ENCODE measurements at places on chromosomes 6 and 20.

DNA sequence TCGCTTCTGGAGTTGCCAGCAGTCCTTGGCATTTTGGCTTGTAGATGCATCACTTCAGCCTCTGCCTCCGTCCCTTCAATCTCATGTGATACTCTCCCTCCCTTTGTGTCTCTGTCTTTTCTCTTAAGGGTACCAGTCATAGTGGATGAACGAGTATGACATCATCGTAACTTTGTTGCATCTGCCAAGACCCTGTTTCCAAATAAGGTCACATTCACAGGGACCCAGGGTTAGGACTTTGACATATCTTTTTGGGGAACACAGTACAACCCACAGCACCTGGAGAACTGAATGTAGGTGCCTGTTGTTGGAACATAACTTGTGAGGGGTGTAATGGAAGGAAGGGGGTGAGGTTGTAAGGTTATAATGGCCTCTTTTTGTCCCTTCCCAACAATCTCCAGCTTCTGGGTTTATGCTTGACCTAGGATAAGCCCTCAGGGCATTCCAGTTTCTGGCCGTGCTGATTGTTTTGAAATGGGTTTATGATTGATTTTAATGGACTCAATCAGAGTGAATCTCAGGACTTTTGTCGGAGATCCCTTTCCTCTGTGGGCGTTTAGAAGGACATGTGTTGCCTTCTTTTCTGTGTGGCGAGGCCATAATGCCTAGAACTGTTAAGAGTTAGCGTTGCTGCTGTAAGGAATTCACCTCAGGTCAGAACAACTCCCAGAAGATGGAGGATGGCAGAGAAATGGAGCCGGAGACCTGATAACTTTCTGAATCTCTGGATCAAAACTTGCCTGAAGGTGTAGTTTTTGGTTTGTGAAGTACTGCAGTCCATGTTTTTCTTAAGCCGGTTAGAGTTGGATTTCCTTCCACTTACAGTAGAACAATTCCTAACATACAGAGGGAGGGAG, 9.2 kb downstream of the ATRN start:
- H3K4me1 ChIP-seq, result peaks cover 23% of the 10 kb centered on the region
- no peak overlapping the region for H3K4me3 ChIP-seq

DNA sequence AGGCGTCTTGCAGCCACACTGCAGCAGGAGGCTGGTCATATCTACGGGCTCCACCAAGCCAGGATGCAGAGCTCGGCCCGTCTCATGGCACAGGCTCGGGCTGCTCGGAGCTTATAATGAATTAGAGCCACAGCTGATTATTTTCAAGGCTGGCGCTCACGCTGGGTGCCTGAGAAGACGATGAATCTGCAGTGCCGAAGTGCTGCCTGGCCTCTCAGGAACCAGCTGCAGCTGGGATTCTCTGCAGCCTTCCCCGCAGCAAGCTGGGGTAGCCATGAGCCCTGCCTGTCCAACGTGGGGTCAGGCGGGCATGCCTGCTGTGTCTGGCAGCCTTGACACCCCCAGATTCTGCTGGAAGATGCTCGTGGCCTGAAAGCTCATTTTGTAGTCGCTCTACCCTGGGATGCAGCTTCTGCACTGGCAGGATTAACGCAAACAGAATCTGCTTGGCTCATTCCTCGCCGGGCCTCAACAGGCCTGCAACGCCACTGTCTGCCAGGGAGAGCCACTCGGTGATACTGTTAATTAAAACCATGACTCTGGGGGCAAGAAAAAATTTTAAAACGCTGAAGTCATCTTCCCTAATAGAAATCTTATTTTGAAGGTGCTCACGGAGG, 104.3 kb downstream of the CDH26 start:
- no peak overlapping the region for H3K4me3 ChIP-seq
- no peak for DNase-seq
- H3K27me3 ChIP-seq, result no peaks in the 10 kb centered on the region

DNA sequence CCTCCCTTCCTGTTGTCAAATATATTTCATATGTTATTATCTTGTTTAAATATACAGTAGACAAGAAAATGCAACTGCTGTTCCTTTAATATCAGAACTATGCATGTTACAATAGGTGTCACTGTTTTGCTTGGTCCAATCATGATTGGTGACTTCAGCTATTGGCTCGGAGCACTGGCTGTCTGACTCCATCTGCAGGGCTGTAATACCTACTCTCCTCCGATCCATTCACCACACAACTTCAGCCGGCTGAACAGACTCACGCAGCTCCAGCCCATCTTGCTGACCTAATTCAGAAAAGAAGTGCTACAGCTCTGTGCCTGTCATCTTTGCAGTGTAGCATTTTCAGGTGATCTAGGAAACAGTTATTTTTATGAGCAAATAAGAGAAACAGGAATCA, at the start of gene BTBD3:
Gene BTBD3, plus strand, starts transcription at position 231 of the 400 bp plus-strand sequence. CDS start 383 bp downstream, outside the sequence.
- no peak within 1 kb of the TSS for H3K4me3 ChIP-seq
- H3K36me3 ChIP-seq, result no peaks in the 10 kb centered on the region
- H3K4me1 ChIP-seq, result no peaks in the 10 kb centered on the region

- peaks cover 61% of the 10 kb centered on the region for H3K4me1 ChIP-seq
- H3K27me3 ChIP-seq, result no peaks in the 10 kb centered on the region
- peak; percentile 41 for DNase-seq
- peak overlapping the region; percentile 95 for H3K27ac ChIP-seq
- H3K36me3 ChIP-seq, result peaks cover 27% of the 10 kb centered on the region
These were observed 94.0 kb downstream of the SCML4 start for GRCh38 chr6:107730106-107730505.

DNA sequence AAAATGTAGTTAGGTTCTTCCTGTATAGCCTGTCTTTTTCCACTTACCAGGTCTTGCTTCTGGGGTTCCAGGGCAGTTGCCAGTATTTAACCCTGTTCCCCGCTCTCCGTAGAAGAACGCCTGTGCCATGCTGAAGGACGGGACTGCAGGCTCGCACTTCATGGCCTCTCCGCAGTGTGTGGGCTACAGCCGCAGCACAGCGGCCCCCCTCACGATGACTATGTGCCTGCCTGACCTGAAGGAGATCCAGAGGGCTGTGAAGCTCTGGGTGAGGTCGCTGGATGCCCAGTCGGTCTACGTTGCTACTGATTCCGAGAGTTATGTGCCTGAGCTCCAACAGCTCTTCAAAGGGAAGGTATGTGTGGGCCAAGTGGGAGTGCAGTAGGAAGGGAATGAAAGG, 23.0 kb downstream of the POFUT1 start:
- H3K27me3 ChIP-seq, result no peaks in the 10 kb centered on the region
- H3K4me1 ChIP-seq, result peaks cover 26% of the 10 kb centered on the region

DNA sequence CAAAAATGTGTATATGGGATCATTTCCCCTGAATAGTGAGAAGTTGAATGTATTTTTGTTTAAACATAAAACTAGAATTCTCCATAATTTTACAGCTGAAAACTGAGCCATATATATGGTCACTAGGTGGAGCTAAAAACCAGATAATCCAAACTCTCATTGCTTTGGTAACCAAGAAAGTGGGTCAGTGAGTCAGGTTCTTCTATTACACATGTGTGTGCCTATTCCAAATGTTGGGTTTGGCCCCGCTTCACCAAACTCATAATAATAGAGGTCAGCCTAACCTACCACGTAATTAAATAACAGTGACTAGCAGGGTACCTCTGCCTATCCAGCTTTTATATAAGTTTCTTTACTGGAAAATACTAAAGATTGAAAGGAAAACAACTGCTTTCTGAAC, 19.3 kb upstream of the RNGTT start:
- peak; percentile 13 for DNase-seq
- H3K36me3 ChIP-seq, result peaks cover 3% of the 10 kb centered on the region
- no peak overlapping the region for H3K4me3 ChIP-seq
- no peaks in the 10 kb centered on the region for H3K4me1 ChIP-seq

DNA sequence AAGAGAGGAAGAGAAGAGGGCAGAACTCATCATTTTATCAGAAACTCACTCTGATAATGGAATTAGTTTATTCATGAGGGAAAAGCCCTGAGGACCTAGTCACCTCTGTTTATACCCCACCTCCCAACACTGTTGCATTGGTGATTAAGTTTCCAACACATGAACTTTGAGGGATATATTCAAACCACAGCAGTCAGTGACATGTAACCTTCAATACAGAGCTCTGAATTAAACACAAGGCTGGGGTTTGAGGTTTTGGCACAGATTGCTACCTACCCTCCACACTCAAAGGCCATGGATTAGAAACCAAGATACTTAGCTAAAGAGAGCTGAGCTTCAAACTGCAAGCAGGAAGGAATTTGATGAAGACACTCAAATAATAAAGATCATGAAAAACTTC, 48.5 kb upstream of the MOCS1 start:
- H3K27me3 ChIP-seq, result peaks cover 16% of the 10 kb centered on the region
- H3K4me3 ChIP-seq, result no peak overlapping the region
- no peak for DNase-seq
- H3K4me1 ChIP-seq, result no peaks in the 10 kb centered on the region

- no peaks in the 10 kb centered on the region for H3K27me3 ChIP-seq
- no peaks in the 10 kb centered on the region for H3K4me1 ChIP-seq
- H3K36me3 ChIP-seq, result no peaks in the 10 kb centered on the region
These were observed 66.7 kb upstream of the BMP2 start for GRCh38 chr20:6700563-6701329.

- peaks cover 22% of the 10 kb centered on the region for H3K4me1 ChIP-seq
- H3K27ac ChIP-seq, result peak overlapping the region; percentile 19
- H3K27me3 ChIP-seq, result peaks cover 73% of the 10 kb centered on the region
- no peak for DNase-seq
These were observed 86.6 kb downstream of the CD40 start for GRCh38 chr20:46204594-46205186.

- H3K4me3 ChIP-seq, result no peak overlapping the region
- H3K4me1 ChIP-seq, result peaks cover 5% of the 10 kb centered on the region
- DNase-seq, result no peak
- no peak overlapping the region for H3K27ac ChIP-seq
- no peaks in the 10 kb centered on the region for H3K36me3 ChIP-seq
These were observed 155.1 kb downstream of the BTBD9 start for GRCh38 chr6:38484656-38485055.

DNA sequence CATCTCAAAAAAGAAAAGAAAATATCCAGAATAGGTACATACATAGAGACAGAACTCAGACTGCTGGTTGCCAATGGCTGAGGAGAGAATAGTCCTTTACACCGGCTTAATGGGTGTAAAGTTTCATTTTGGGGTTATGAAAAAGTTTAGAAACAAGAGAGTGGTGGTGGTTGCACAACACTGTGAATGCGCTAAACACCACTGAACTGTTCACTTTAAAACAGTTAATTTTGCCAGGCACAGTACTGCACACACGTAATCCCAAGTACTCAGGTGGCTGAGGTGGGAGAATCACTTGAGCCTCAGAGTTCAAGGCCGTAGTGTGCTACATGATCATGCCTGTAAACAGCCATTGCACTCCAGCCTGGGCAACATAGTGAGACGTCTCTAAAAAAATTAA, 7.6 kb downstream of the ILRUN start:
- peaks cover 10% of the 10 kb centered on the region for H3K36me3 ChIP-seq
- H3K27ac ChIP-seq, result no peak overlapping the region
- no peak for DNase-seq
- H3K4me1 ChIP-seq, result peaks cover 29% of the 10 kb centered on the region

DNA sequence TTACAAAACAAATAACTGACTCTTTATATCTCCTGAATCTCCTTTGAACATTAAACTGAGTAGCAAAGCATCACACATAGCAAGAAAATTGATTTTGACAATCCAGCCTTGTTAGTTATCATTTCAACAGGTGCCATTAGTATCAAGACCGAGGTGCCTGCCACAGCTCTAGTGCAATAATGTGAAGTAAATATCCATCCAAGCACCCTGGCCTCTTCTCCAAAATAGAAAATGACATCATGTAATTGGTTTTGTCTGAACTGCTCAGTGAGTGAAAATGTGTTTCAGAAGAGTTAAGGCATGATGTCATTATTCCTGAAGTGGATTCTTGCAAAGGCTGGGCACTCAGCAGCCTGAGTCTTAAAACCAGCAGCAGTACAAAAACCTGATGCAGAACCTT, 341.4 kb downstream of the PLCB1 start:
- DNase-seq, result no peak
- H3K4me1 ChIP-seq, result peaks cover 22% of the 10 kb centered on the region
- no peak overlapping the region for H3K4me3 ChIP-seq
- H3K36me3 ChIP-seq, result no peaks in the 10 kb centered on the region

GRCh38 chr20:41300383-41300782, 17.1 kb downstream of the ZHX3 start:
- H3K36me3 ChIP-seq, result no peaks in the 10 kb centered on the region
- DNase-seq, result no peak
- H3K27me3 ChIP-seq, result no peaks in the 10 kb centered on the region
- H3K4me1 ChIP-seq, result no peaks in the 10 kb centered on the region
- no peak overlapping the region for H3K4me3 ChIP-seq
- H3K27ac ChIP-seq, result no peak overlapping the region

GRCh38 chr6:89298680-89299465, 16.2 kb downstream of the GABRR2 start:
- H3K4me1 ChIP-seq, result peaks cover 11% of the 10 kb centered on the region
- no peaks in the 10 kb centered on the region for H3K27me3 ChIP-seq
- DNase-seq, result peak; percentile 38
- H3K36me3 ChIP-seq, result no peaks in the 10 kb centered on the region
- peak overlapping the region; percentile 86 for H3K27ac ChIP-seq

GRCh38 chr20:39107741-39108140, 145.6 kb downstream of the DHX35 start:
- no peaks in the 10 kb centered on the region for H3K36me3 ChIP-seq
- H3K4me3 ChIP-seq, result no peak overlapping the region
- no peak overlapping the region for H3K27ac ChIP-seq
- H3K4me1 ChIP-seq, result no peaks in the 10 kb centered on the region
- H3K27me3 ChIP-seq, result peaks cover 78% of the 10 kb centered on the region
- no peak for DNase-seq

DNA sequence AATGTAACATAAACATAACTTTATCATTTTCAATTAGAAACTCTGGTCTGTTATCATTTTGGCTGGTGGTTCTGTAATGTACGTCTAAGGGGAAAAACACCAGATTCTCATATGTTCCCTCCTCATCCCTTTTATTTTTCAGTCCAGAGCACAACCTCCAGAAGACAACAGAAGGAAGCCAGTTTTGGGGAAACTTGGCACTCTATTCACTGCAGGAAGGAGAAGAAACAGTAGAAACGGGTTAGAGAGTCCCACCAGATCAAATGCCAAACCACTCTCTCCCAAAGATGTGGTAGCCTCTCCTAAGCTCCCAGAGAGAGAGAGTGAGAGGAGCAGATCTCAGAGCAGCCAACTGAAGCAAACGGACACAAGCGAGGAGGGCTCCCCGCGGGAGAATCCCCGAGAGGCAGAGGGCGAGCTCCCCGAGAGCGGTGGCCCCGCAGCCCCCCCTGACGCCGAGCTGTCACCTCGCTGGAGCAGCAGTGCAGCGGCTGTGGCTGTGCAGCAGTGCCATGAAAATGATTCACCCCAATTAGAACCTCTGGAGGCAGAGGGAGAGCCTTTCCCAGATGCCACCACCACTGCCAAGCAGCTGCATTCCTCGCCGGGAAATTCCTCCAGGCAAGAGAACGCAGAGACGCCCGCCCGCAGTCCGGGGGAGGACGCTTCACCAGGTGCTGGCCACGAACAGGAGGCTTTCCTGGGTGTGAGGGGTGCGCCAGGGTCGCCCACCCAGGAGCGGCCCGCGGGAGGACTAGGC, 117.8 kb downstream of the RTN4IP1 start:
- peaks cover 46% of the 10 kb centered on the region for H3K4me1 ChIP-seq
- H3K4me3 ChIP-seq, result peak overlapping the region; percentile 97
- H3K27ac ChIP-seq, result peak overlapping the region; percentile 94

All from effector memory CD8-positive, alpha-beta T cell (primary cell).